ENCODE measurements at places on chromosomes 7 and 10. TPM values are rescaled to one million over a fixed set of nuclear protein-coding genes. Genes with fewer than 3 reads are reported as not detected.

DNA sequence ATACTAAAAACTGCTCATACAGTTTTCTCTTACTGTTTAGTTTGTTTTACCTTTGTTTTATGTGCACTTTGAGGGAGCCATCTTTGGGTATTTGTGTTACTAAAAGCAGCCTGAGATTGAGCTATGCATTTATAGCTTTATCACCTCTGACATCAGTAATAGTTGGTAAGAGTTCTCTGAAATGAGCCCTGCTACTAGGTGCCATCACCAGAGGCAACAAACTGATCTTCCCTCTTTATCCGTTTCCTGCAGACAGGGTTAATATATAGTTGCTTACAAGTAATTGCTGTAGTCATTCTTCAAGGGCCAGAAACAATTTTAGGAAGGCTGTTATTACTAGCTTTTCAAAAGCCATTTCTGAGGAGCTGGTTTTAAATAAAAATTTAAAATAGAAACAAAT is 49.1 kb downstream of the KIF20B start:
- H3K4me3 ChIP-seq, result no peak overlapping the region
- H3K27ac ChIP-seq, result no peak overlapping the region
- no peaks in the 10 kb centered on the region for H3K4me1 ChIP-seq
- H3K27me3 ChIP-seq, result no peaks in the 10 kb centered on the region

DNA sequence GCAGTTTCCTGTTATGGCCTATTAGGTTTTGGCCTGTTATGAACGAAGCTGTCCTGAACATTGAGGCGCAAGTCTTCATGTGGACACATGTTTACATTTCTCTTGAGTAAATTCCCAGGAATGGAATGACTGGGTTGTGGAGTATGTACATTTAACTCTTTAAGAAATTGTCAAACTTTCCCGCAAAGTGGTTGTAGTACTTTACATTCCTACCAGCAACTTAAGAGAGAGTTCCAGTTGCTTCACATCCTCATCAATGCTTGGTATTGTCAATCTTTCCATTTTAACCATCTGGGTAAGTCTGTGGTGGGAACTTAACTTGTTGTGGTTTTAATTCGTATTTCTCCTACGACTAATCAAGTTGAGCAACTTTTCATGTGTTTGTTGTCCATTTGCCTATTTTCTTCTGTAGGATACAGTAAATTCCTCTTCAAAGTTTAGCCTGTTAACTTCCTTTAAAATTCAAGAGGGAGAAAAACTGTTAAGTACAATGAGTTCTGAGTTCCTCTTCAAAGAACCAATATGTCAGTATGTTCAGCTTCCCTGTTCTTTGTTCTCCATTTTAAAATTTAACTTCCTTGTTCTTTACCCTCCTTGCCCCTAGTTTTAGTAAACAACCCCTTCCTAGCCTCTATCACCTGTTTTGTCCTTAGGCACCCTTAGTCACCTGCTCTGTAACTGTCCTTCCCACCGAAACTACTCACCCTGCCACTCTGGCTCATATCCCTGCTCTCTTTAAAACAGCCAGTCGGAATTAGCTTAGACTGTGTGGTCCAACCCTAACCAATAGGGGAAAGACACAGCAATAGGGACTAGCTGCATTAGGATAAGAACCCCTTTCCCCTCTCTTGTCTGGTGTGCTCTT is 74.0 kb downstream of the FAM241B start:
- no peak overlapping the region for H3K27ac ChIP-seq
- no peak for DNase-seq
- H3K36me3 ChIP-seq, result no peaks in the 10 kb centered on the region
- H3K4me1 ChIP-seq, result peaks cover 5% of the 10 kb centered on the region
- peaks cover 42% of the 10 kb centered on the region for H3K27me3 ChIP-seq

Gene HOXA6
- not detected for total RNA-seq

- H3K27ac ChIP-seq, result no peak overlapping the region
- H3K4me3 ChIP-seq, result no peak overlapping the region
- no peak for DNase-seq
- H3K27me3 ChIP-seq, result no peaks in the 10 kb centered on the region
- peaks cover 36% of the 10 kb centered on the region for H3K4me1 ChIP-seq
These were observed 94.1 kb upstream of the KLF6 start for GRCh38 chr10:3879073-3879472.

Gene MKRN1
- total RNA-seq, result 77.9 TPM

Gene THNSL1
- total RNA-seq, result 9.5 TPM

- H3K27ac ChIP-seq, result peak overlapping the region; percentile 67
- no peaks in the 10 kb centered on the region for H3K27me3 ChIP-seq
- peaks cover 44% of the 10 kb centered on the region for H3K36me3 ChIP-seq
- H3K4me3 ChIP-seq, result no peak overlapping the region
- H3K4me1 ChIP-seq, result peaks cover 31% of the 10 kb centered on the region
These were observed 6.7 kb upstream of the PILRA start for GRCh38 chr7:100366411-100367250.

Gene PTF1A
- total RNA-seq, result not detected

Gene SUPV3L1
- 54.1 TPM for total RNA-seq

Gene VIPR2
- total RNA-seq, result 0.42 TPM

DNA sequence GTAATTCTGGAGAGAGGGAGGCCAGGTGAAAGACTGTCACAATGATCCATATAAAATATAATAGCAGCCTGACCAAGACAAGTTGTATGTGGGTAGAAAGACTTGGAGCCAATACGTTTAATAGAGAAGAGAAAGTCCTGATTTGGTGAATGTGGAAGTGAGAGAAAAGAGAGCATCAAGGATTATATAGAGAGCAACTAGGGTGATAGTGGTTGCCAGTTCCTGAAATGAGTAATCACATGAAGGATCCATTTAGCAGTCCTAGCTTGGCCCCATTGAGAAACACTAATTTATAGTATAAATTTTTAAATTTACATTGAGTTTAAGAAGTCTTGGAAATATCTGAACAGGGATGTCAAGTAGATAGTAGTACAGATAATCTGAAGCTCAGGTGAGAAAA is 74.0 kb downstream of the AASS start:
- no peak overlapping the region for H3K4me3 ChIP-seq
- H3K36me3 ChIP-seq, result no peaks in the 10 kb centered on the region
- H3K4me1 ChIP-seq, result no peaks in the 10 kb centered on the region
- H3K27me3 ChIP-seq, result no peaks in the 10 kb centered on the region
- no peak for DNase-seq

DNA sequence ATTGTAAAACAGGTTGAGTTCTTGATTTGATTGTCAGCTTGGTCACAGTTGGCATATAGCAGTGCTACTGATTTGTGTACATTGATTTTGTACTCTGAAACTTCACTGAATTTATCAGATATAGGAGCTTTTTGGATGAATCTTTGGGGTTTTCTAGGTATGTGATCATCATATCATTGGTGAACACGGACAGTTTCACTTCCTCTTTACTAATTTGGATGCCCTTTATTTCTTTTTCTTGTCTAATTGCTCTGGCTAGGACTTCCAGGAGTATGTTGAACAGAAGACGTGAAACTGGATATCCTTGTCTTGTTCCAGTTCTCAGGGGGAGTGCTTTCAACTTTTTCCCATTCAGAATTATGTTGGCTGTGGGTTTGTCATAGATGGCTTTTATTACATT is 86.9 kb downstream of the EXOC4 start:
- no peak overlapping the region for H3K4me3 ChIP-seq
- peaks cover 72% of the 10 kb centered on the region for H3K36me3 ChIP-seq
- no peak for DNase-seq
- no peak overlapping the region for H3K27ac ChIP-seq
- no peaks in the 10 kb centered on the region for H3K27me3 ChIP-seq
- H3K4me1 ChIP-seq, result peaks cover 3% of the 10 kb centered on the region

Gene MMP21
- total RNA-seq, result not detected

DNA sequence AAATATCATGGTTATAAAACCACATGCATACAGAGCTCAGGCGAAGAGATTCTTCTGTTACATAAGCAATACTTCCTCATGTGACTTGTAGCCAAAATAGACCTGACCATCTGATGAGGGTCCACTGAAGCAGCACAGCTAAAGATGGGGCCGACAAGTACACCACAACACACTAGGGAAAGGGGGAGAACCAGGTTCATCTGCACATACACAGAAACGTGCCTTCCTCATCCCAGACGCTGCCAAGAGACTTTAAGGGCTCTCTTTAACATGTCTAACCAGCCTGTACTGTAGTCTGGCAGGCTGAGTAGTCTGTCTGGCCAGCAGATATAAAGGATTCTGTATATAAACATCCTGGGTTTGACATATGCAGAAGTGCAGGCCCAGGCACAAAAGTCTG is 30.3 kb downstream of the ERCC6 start:
- H3K36me3 ChIP-seq, result peaks cover 8% of the 10 kb centered on the region
- no peak overlapping the region for H3K27ac ChIP-seq
- H3K27me3 ChIP-seq, result peaks cover 9% of the 10 kb centered on the region
- peaks cover 24% of the 10 kb centered on the region for H3K4me1 ChIP-seq
- H3K4me3 ChIP-seq, result no peak overlapping the region

DNA sequence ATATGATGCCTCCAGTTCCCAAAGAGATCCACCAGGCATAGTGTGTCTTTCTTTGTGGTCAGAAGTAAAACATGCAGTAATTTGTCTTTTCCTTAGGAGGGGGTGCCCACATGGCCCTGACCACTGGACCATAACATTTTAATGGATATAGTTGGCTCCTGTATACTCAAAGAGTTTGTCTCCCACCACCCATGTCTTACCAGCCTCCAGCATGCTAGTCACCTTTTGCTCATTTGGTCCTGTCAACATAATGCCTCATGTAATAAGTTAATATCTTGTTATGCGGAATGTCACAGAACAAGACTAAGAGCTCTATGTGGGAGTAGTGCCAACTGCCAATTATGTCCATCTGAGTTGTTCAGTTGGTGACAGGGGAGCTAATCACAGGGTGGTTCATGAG is 83.4 kb upstream of the IFRD1 start:
- H3K4me1 ChIP-seq, result no peaks in the 10 kb centered on the region
- no peak overlapping the region for H3K4me3 ChIP-seq
- no peaks in the 10 kb centered on the region for H3K27me3 ChIP-seq
- H3K36me3 ChIP-seq, result no peaks in the 10 kb centered on the region
- DNase-seq, result no peak

DNA sequence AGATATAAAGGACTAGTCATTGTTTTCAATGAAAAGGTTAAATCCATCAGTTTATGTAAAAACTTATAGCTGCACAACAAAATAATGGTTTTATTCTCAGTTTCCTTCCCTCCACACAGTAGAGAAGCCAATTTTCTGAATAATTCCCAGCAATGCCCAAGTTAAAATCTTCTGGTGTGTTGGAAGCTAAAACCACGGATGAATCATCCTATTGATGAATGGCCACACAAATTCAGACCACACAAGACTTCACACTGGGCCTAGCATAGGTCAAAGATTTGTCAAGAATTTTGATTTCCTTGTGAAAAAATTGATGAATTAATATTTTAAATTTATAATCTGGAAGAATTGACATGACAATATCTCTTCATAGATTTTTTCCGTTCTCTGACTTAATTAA is 617.6 kb downstream of the INHBA start:
- no peaks in the 10 kb centered on the region for H3K27me3 ChIP-seq
- H3K4me3 ChIP-seq, result no peak overlapping the region
- no peaks in the 10 kb centered on the region for H3K36me3 ChIP-seq
- no peak overlapping the region for H3K27ac ChIP-seq

DNA sequence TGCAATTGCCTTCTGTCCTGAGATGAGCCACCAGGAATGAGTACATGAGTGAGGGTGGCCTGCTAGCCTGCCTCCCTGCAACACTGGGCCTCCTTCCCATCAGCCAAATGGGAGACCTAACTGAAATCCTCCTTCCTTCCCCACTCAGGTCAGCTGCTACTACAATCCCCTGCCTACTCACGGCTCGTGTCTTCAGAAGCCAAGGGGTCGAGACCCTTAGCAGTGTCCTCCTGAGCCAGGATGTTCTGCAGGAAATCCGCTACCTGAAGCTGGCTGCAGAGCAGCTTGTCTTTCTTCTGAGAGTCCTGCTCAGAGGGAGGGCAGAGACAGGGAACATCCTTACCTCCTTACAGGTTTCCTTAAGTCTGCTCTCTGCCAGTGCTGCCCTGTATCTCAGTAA is 1.2 kb downstream of the ZWINT start:
- no peak for DNase-seq
- H3K36me3 ChIP-seq, result peaks cover 46% of the 10 kb centered on the region
- peak overlapping the region; percentile 92 for H3K27ac ChIP-seq
- no peaks in the 10 kb centered on the region for H3K27me3 ChIP-seq
- peaks cover 24% of the 10 kb centered on the region for H3K4me1 ChIP-seq
- H3K4me3 ChIP-seq, result peak overlapping the region; percentile 99

Gene TUBAL3
- not detected for total RNA-seq

DNA sequence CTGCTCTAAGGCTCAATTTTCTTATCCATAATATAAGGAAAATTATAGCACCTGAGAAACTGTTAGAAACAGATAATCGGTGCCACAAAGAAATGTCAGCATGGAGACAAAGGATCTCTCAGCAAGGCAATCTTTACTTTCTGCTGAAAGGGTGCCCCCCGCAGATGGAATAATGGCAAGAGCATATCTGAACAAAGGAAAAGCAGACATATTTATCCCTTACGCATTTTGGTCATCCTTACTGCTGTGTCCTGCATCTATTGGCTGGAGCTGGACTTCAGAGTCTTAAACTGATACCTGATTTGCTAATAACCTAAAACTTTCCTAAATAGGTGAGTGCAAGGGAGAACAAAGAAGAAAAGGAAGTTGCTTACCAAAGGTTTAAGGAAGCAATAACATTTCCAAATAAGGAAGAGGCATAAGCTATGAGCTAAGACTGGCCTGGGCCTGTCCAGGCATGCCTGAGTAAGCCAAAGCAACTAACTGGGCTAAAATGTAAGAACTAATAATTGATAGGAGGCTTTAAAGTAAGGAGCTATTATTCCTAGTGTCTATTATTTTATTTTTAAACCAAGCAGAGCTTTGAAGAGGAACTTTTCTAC is 39.6 kb upstream of the ELMO1 start:
- no peaks in the 10 kb centered on the region for H3K36me3 ChIP-seq
- no peaks in the 10 kb centered on the region for H3K27me3 ChIP-seq
- H3K27ac ChIP-seq, result no peak overlapping the region
- DNase-seq, result no peak
- H3K4me3 ChIP-seq, result no peak overlapping the region
- H3K4me1 ChIP-seq, result no peaks in the 10 kb centered on the region

Gene IPMK
- 8.1 TPM for total RNA-seq

- H3K4me1 ChIP-seq, result no peaks in the 10 kb centered on the region
- no peak overlapping the region for H3K27ac ChIP-seq
- H3K4me3 ChIP-seq, result no peak overlapping the region
- no peak for DNase-seq
- H3K36me3 ChIP-seq, result no peaks in the 10 kb centered on the region
These were observed 99.8 kb upstream of the HGF start for GRCh38 chr7:81869670-81870069.

Gene ACTR1A
- 53.3 TPM for total RNA-seq

Gene TWIST1
- 1.2 TPM for total RNA-seq

- no peak for DNase-seq
These were observed 220.6 kb upstream of the FOXK1 start for GRCh38 chr7:4461531-4461930.

Gene CYP2W1
- not detected for total RNA-seq

GRCh38 chr10:86347856-86348255 is 18.7 kb downstream of the GRID1 start:
- no peak overlapping the region for H3K27ac ChIP-seq
- H3K27me3 ChIP-seq, result no peaks in the 10 kb centered on the region
- H3K4me3 ChIP-seq, result no peak overlapping the region
- no peak for DNase-seq
- H3K4me1 ChIP-seq, result no peaks in the 10 kb centered on the region
- H3K36me3 ChIP-seq, result no peaks in the 10 kb centered on the region

Gene CCL24
- total RNA-seq, result not detected

GRCh38 chr10:33920351-33920750 is 585.9 kb upstream of the NRP1 start:
- no peak overlapping the region for H3K4me3 ChIP-seq
- no peaks in the 10 kb centered on the region for H3K36me3 ChIP-seq
- no peak overlapping the region for H3K27ac ChIP-seq
- H3K27me3 ChIP-seq, result peaks cover 16% of the 10 kb centered on the region
- no peak for DNase-seq
- no peaks in the 10 kb centered on the region for H3K4me1 ChIP-seq

Measured in activated CD4-positive, alpha-beta T cell treated with anti-CD3 and anti-CD28 coated beads for 36 hours (primary cell).